Peyer's patch (tissue), 4 donors: ENCODE measurements at places on chromosomes 2 and 18. TPM values are rescaled to one million over a fixed set of nuclear protein-coding genes. Genes with fewer than 3 reads are reported as not detected.

- no peak for DNase-seq
These were observed 249.4 kb upstream of the FAM98A start for GRCh38 chr2:33848486-33848885.

GRCh38 chr2:98478907-98479306 lies 34.2 kb downstream of the INPP4A start:
- no peak for DNase-seq

DNA sequence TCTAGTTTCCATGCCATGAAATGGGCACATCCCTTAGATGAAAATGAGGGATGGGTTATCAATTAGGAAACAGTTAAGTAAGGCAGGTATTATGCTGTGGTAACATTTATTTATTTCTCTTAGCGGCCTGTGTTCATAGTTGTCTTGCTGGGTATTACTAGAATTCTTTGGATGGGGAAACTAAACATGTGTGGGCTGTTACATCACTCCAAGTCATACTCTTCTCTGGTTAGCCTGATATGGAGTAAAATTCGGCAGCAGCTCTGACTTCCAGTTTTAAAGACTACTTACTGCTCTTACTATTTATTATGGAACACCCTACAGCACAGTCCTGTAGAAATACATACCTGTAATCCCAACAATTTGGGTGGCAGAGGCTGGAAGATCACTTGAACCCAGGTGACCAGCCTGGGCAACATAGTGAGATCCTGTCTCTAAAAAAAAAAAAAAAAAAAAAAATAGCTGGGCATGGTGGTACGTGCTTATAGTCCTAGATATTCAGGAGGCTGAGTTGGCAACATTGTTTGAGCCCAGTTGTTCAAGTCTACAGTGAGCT lies 33.1 kb upstream of the RASGRP3 start:
- DNase-seq, result no peak

- DNase-seq, result no peak
These were observed 6.3 kb downstream of the TCF23 start for GRCh38 chr2:27155069-27155520.

DNA sequence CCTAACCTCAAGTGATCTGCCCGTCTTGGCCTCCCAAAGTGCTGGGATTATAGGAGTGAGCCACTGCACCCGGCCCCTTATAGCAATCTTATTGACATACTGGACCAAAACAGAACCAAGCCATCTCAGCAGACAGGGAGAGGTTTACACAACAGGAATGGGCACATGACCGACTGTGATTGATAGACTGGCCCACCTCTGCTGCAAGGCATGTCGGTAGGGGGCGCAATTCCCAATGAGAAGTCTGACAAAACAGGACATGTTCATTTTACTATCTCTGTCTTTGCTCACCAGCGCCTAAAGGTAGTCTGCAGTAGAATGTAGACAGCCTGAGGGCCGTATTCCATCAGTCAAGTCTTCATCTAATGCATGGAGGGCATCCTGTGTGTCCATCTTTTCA lies 2.0 kb downstream of the LYPD6B start:
- DNase-seq, result peak; percentile 65

The TLX2 gene
- not detected for total RNA-seq

The NOSTRIN gene
- total RNA-seq, result 78.8 TPM

The GRHL1 gene
- total RNA-seq, result 1.3 TPM

The NRP2 gene
- total RNA-seq, result 22.4 TPM

The SH3BP4 gene
- 32.8 TPM for total RNA-seq

GRCh38 chr2:60710707-60711106 lies 45.4 kb upstream of the PAPOLG start:
- no peak for DNase-seq

DNA sequence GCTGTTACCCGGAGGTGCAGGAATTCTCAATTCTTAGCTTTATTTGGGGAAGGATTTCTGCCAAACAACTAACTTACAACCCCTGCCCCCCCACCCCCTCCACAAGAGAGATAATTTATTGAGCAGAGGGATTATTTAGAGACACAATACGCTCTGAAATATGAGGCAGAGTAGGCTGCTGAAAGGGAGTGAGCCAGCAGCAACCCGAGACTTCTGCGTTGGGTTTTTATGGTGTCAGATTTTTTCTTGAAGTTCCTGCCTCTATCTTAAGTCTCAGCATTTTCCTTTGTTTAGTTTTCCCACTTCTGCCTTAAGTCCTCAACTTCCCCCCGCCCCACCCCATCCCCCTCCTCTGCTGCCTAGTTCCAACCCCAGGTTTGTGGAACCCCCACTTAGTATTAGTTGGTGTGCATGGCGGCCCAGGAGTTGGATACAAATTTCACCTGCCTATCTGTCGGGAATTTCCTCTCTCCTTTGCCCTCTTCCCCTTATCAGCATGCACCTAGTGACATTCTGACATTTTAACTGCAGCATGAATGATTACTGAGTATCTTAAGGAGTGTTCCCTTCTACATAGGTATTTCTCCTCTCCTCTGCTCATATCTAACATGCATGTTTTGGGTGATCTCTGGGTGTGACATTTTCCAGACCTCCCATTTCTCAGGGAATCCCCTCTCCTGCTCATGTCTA lies 1635.9 kb upstream of the LRRTM1 start:
- DNase-seq, result no peak

DNA sequence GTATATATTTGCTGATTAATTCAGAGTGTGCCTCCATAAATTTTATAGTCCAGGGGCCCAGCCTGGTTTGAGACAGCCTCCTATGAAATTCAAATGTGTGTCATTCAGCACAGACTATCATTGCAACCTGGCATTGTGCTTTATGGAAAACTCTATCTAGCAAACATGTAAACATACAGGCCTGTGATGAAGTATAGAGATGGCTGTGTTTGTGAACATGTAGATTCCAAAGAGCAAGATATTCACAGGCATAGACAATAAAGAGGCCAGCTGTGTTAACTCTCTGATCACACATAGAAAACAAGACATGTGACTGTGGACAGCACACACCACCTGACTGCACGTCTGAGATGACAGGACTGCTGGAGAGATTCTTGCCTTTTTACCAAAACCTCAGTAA lies 297.9 kb downstream of the EN1 start:
- no peak for DNase-seq

- no peak for DNase-seq
These were observed 33.3 kb downstream of the RBMS1 start for GRCh38 chr2:160460333-160460731.

DNA sequence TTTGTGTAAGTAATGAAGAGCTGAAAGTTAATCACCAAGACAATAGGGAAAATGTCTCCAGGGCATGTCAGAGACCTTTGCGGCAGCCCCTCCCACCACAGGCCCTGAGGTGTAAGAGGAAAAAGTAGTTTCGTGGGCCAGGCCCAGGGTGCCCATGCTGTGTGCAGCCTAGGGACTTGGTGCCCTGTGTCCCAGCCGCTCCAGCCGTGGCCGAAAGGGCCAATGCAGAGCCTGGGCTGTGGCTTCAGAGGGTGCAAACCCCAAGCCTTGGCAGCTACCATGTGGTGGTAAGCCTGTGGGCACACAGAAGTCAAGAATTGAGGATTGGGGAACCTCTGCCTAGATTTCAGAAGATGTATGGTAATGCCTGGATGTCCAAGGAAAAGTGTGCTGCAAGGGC lies 52.5 kb downstream of the CENPO start:
- DNase-seq, result no peak

The SNRNP27 gene
- 71.0 TPM for total RNA-seq

- DNase-seq, result peak; percentile 80
These were observed 1.9 kb downstream of the PTMA start for GRCh38 chr2:231709981-231710798.

DNA sequence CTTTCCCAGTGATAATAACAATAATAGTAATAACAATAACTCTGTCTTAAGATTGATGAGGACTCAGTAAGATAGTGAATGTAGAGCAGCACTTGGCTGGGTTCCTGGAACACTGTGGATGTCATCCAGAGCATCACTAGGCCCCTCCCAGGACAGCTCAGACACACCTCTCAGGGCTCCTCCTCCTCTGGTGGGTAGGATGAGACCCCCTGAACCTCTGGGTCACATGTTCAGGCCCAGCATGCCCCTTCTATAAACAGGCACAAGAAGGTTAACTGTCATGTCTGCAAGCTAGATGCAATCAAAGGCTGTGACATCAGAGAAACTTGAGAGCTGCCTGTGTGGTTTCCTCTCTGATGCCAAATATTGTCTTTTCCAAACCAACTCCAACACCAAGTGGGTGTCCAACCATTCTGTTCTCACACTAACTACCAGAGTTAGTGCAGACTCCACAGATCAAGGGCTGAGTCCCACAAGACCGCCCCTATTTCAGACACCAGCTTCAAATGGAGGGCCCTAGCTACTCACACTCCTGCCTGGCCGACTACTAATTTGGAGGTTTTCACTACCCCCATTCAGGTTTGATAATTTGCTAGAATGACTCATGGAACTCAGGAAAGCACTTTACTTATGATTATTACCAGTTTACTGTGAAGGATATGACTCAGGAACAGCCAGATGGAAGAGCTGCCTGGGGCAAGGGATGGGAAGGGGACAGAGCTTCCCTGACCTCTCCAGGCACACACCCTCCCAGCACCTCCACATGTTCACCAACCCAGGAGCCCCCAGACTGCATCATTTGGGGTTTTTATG lies 46.4 kb upstream of the BZW1 start:
- no peak for DNase-seq

DNA sequence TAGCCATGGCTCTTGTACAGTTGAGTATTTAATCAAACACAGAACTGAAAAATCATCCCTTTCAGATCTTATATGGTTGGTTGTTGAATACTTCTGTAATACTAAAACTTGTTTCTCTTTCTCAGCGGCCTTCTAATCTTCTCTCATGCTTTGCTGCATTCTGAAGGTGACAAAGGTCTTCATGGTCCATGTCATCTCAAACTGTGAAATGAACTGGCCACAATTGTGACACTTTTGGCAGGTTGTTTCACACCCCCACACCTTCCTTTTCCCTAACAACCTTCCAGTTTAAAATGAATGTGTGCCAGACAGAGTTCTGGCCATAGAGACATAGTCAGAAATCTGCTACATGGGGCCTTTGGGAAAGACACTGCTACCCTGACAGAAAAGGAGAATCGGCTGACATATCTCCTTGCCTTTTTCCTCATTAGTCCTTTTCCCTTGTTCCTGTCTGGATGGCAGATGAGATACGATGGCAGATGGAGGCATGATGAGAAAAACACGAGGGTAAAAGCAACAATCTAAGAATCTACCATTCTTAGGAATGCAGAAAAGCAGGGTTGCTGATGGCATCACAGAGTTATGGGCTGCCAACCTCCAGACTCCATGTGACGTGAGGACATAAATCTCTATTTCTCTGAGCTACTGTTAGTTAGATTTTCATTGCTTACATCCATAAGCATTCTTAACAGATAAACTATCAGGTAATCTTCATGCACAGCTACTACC lies 106.5 kb downstream of the PIGN start:
- DNase-seq, result no peak

The MDH1B gene
- not detected for total RNA-seq

The CNGA3 gene
- 1.7 TPM for total RNA-seq

The C2orf66 gene
- not detected for total RNA-seq

The UGT1A5 gene
- total RNA-seq, result not detected

The DAPL1 gene
- not detected for total RNA-seq

The SPP2 gene
- total RNA-seq, result not detected

GRCh38 chr2:105836840-105837692 lies 92.4 kb downstream of the NCK2 start:
- DNase-seq, result no peak

DNA sequence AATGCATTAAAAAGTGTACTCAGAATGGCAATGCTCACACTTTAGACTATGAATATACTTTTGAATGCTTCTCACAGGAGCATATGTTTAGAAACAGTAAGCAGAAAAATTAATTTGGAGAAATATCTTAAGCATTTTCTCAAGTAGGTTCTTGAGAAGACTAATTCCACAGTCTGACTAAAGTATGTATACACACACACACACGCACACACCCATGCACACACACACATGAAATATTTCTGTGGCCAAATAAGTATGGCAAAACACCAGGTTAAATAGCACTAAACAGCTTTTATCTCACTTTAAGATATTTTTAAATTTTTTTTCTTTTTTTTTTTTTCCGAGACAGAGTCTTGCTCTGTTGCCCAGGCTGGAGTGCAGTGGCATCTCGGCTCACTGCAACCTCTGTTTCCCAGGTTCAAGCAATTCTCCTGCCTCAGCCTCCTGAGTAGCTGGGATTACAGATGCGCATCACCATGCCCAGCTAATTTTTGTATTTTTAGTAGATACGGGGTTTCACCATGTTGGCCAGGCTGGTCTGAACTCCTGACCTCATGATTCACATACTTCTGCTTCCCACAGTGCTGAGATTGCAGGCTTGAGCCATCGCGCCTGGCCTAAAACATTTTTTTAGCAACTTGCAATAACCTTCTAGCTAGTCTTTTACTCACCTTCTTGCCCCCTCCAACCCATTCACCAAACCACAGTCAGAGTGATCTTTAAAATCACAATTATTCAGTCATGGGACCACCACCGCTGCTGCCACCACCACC lies 67.5 kb upstream of the SCG2 start:
- DNase-seq, result no peak

The CD8B gene
- total RNA-seq, result 3.8 TPM
